ENCODE measurements at places on chromosomes 4 and X.

DNA sequence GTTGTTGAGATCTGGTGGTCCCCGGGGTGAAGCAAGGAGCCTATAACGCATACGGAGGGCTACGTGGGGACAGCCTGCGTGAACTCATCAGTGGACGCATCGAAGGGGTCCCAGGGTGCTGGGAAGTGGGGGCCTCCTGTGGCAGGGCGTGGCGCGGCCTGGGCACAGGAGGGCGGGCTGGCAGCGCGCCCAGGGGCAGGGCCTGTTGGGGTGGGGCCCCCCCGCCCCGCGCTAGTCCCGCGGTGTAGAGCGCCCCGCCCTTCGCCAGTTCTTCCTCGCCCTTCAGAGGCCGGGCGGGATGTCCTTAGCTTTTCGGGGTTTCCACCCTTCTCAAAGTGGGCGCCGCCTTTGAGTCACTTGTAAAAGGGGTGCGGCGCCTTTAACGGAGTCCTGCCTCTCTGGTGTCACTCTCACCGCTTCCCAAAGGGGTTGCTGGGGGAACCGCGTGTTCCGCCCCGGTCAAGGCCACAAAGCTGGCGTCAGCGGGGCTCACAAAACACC lies 632 bp downstream of the PLP2 start:
- peak; percentile 61 for DNase-seq

- DNase-seq: no peak
Measured at GRCh38 chr4:137946453-137947174, 295.5 kb downstream of the SLC7A11 start.

DNA sequence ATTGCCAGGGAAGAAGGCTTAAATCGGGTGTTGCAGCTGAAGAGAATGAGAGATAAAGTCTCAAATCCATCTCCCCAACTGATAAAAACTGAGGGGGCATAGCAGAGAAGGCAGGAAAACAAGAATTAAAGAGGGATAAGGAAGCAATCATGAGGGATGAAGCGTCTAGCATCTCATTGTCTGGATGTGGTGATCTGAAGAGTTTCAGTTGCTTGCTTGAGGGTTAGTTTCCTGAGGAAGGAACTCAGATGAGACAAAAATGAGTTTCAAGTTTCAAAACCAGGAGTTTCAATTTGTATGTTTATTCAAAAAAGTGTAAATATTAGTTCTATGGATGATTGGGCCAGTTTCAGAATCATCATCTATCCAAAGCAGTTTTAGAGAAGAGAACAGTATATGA lies 496.9 kb downstream of the RAB28 start:
- no peak for DNase-seq

- DNase-seq: no peak
Measured at GRCh38 chr4:74423104-74423503, 21.8 kb upstream of the AREG start.

- no peak for DNase-seq
Measured at GRCh38 chr4:168882650-168883233, 127.3 kb downstream of the CBR4 start.

DNA sequence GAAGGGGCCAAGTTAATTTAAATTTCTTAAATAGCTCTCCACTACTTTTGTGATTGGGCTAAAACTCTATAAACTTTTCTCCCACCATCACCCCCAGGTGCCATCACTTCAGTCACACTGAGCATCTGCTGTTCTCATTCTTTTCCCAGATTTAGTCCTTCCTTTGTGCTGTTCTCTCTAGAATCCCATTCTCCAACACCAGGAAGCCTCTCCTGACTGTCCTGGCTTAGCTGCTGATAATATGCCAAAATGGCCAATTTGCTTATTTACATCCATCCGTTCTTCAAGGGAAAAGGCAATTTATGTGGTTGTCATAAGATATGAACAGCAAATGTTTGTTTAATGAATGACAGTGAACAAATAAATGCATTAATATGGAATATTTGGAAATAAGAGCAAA lies 44.1 kb downstream of the FGFBP1 start:
- no peak for DNase-seq

DNA sequence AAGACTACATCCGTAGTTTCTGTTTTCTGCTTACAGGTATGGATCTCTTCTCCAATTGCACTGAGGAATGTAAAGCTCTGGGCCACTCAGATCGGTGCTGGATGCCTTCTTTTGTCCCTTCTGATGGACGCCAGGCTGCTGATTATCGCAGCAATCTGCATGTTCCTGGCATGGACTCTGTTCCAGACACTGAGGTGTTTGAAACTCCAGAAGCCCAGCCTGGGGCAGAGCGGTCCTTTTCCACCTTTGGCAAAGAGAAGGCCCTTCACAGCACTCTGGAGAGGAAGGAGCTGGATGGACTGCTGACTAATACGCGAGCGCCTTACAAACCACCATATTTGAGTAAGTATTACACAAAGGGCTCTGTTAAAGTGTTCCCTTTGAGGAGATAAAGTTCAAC lies 13.8 kb downstream of the PCDH10 start:
- no peak for DNase-seq

DNA sequence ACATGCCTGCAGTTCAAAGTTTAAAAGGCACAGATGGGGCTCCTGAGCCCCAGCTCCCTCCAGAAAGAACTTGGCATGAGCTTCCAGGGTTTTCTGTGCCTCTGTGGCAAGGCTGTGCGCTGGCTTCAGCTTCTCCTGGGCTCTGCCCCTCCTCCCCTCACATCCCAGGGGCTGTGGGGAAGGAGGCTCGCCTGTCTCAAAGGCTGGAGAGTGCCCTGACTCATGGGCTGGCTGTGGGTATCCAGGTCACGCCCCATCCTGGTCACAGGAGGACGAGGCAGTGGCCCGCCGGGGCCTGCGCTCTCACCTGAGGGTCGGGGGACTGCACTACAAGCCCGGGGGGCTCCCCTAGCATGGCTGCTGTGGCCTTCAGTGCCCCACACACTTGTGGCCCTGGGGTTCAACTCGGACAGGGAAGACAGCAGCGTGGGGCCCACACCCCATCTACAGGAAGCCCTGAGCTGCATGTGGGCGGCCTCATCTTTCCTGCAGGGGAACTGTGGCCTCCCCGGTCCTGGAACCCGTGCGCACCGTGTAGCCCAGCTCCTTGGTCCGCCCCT lies 17.9 kb downstream of the LRPAP1 start:
- DNase-seq: no peak

DNA sequence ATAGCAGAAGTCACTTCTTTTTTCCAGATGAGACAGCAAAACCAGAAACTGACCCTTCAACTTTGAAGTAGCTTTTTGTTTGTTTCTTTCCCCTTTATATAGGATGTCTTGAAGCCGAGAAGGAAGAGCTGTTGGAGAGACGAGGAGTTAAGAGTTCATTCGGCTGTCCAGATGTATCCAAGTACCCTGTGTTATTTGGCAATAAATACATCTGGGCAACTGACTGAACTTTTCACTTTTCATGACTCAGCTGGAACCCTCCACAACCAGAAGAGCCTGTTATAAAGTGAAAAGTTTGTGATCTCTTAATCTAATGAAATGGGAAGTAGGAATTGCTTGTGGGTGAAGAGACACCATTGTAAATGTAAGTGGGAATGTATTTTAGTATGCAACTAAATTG lies 131.2 kb downstream of the HTR2C start:
- no peak for DNase-seq

DNA sequence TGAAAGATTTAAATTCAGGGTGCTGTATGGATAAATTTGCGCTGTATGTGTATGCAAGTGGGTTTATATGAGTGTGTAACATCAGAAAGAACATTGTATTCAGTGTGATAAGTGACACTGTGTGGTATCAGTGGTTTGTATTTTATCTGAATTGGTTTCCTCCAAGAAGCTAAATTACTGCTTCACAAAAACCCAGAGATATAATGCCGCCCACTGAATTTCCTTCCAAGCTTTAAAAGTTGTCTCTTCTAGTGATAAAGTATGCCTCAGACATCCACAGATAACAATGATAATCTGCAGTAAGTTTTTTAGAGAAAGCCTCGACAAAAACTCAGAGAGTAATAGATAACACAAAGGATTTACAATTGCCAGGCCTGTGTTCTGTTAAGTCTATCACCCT lies 710.6 kb upstream of the HS3ST1 start:
- DNase-seq: no peak

All from CD8-positive, alpha-beta memory T cell (primary cell).